ENCODE measurements at places on chromosomes 16 and 17.

DNA sequence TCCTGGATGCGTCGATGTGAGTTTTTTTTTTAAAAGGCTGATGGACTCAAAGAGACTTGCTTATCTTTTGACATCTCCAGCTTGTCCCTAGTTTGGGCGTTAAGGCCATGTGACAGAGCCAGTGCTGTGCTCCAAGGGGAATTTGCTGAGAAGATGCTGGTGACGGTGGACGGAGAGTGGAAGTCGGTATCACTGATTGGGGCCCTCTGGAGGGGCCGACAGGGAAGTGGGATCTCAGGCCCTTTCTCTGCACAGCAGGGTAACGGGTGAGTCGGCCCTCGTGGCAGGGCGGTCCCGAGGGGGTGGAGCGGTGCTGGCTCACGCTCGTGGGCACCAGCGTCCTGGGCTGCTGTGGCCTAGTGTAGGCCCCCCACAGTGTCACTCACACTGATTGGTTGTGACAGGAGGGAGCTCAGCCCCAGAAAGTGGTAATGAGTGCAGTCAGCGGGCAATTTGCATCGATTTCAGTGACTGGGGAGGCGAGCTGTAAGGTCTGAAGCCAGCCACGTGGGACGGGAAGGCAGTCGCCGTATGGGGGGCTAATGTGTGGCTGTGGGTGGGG lies 91.3 kb downstream of the TBC1D16 start:
- DNase-seq: no peak

GRCh38 chr16:54422569-54422978 lies 136.0 kb upstream of the IRX3 start:
- DNase-seq: no peak

DNA sequence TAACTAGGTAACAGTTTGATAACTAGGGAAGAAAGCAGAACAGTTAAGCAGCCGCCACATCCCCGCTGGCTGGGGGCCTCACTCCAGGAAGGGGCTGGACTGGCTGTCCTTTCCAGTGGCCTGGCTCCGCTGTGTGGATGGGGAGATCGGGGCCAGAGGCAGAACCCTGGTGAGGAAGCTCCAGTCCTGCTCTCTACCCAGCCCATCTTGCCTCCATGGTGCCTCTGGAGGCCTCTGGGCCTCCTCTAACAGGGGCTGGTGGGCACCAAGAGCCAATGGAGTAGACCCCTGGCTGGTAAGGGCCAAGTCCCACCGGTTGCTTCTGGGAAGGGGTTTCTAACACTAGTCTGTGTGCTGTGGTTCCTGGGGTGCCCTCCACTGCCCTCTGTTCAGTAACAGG lies 8.1 kb downstream of the CNP start:
- DNase-seq: no peak

GRCh38 chr17:76545918-76546555 lies 6.2 kb downstream of the PRCD start:
- no peak for DNase-seq

DNA sequence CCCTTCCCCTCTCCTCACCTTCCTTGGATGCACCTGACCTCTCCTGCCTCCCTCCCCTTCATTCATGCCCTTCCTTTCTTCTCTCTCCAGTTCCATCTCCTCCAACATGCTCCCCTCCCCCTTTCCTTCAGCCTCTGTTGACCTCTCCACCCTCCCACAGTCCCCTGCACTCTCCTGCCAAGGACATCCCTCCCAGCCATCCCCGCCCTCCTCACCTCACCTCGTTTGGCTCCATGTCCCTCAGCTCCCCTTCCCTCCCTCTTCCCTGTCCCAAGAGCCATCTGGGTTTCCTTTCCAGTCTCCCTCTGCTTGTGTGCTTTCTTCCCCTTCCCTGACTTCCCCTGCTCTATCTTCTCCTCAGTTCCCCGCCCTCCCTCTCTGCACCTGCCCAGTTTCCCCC lies 819.7 kb downstream of the KCNJ18 start:
- DNase-seq: no peak

GRCh38 chr16:25413975-25414374 lies 156.3 kb upstream of the ZKSCAN2 start:
- no peak for DNase-seq

- no peak for DNase-seq
These were observed 57.4 kb downstream of the SLC47A1 start for GRCh38 chr17:19590912-19591551.

GRCh38 chr16:13507530-13507929 lies 412.4 kb upstream of the ERCC4 start:
- DNase-seq: no peak

GRCh38 chr17:62629556-62630364 lies 2.3 kb downstream of the MRC2 start:
- no peak for DNase-seq

- no peak for DNase-seq
These were observed 31.1 kb upstream of the CPNE2 start for GRCh38 chr16:57061084-57061905.

- DNase-seq: peak; percentile 40
These were observed 36.2 kb downstream of the USP10 start for GRCh38 chr16:84735849-84736586.

DNA sequence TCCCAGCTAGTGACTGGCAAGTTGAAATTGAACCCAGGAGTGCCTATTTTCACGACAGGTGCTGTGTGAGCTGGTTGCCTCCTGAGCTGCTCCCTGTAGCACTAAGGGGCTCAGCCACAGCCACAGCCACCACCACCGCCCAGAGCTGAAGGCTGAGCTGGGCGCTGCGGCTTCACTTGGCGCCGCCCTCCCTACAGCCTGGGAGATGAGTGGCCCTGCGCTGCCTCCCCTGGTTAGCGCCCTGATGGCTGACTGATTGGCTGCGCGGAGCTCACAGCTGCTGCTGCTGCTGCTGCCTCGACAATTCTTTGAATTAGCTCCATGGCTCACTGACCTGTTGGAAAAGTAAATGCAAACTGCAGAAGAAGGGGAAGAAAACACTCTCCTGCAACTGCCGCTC lies 91.8 kb upstream of the TMEM132E start:
- DNase-seq: no peak

DNA sequence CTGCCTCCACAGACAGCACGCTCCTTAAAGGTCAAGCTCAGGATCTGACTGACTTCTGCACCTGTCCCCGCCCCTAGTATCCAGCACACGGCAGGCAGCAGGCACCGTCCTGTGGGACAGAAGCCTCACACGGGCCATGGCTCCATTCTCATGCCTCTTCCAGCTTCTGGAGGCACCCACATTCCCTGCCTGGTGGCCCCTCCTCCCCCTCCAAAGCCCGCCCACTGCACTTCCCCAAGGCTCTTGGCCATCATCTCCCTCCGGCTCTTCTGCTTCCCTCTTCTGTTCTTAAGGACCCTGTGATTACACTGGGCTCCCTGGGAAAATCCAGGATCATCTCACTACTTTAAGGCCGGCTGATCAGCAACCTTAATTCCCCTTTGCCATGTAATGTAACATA lies 3.5 kb downstream of the CANT1 start:
- no peak for DNase-seq

- DNase-seq: no peak
These were observed 55.4 kb downstream of the CYB5B start for GRCh38 chr16:69479775-69480174.

- DNase-seq: no peak
These were observed 25.0 kb upstream of the C16orf78 start for GRCh38 chr16:49348408-49349176.

GRCh38 chr16:84836234-84836647 lies 16.5 kb downstream of the CRISPLD2 start:
- no peak for DNase-seq

DNA sequence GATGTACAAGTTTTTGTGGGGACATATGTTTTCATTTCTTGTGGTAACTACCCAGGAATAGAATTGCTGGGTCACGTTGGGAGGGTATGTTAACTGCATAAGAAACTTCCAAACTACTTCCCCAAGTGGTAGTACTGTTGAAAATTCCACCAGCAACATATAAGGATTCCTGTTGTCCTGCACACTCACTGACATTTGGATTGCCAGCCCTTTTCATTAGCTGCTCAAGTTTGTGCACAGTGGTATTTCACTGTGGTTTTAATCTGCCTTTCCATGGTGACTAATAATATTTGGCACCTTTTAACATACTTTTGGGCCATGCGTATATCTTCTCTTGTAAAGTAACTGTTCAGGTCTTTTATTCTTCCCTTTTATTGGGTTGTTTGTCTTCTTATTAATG lies 103.3 kb downstream of the GNAO1 start:
- DNase-seq: no peak

DNA sequence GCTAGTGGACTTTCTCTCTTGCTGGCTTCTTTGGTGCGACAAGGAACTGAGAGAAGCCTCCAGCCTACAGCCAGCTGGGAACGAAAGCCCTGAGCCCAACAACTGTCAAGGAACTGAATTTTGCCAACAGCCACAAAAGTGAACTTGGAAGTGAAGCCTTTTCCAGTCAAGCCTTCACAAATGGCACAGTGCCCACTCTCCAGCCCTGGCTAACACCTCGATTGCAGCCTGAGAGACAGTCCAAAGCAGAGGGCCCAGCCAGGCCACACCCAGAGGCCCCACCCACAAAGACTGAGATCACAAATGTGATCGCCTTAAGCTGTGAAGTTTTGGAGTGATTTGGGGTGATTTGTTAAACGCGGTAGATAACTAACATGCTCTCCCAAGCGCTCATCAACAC lies 244.6 kb upstream of the SDK2 start:
- DNase-seq: no peak

DNA sequence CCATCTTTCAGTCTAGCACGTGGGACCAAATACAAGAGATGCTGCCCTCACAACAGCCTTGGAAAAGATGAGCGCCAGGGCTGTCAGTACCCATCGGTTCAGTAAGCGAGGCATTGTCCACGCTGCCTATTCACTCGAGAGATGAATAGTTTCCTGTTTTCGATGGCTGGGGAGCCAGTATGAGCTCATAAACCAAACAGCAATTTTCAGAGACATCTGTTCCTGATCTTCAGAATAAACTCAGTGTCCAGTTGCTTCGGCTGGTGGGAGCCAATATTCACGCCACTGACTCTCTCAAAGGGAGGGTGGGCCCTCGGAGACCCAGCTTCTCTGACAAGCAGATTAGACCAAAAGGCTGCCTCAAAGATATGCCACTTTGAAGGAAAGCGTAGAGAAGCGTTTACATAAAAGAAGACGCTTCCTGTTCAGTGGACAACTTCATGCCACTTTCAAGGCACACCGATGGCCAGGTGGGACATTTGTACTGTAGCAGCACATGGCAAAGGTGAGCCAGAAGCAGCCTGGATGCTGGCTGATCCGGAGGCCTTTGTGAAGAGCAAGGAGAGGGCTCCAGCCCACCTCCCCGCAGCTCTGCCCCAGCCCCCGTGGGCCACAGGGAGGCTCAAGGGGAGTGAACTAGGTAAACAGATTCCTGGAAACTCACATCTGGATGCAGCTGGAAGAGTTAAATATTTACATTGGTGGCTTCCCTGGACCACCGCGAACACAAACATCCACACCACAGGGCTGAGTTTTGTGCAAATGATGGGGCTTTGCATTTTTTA lies 6.0 kb downstream of the TIMM22 start:
- no peak for DNase-seq

DNA sequence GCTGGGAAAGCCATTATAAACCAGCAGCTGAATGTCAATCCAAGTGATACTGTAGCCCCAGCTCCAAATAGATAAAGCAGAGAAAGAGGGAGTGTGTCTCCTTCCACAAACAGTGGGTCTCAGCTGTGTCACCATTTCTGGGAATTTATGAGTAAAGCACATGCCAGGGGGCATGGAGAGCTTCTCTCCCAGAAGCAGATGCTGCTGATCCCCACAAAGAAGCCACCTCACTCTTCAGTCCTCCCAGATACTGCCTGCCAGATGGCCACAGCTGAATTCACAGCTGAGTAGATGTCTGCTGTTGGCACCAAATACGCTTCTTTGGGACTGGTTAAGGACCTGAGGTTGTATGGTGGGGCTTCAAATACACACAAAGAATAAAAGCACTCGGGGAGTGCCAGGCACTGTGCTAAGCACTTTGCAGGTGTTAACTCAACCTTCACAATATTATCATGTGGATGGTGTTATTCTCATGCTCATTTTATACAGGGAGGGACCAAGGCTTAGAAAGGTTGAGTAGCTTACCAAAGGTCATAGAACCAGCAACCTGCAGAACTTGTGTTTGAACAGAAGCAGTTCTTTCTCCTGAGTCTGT lies 298.3 kb downstream of the CDH11 start:
- no peak for DNase-seq
